ENCODE measurements at places on chromosomes 4 and X.

DNA sequence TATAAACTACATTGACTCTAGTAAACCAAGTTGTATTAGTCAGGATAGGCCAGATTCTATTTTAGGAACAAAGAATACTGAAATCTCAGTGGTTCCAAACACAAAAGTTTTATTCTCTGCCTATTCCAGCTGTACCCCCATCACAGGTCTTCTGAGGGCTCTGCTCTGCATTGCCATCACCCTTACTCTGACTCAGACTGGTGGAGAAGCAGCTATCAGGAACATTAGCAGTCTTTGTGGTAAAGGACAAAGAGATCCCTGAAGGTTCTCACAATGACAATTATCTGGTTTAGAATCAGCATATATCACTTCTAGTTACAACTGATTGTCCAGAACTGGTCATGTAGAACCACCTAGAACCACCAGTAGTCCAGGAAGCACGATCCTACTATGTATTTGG, 251.1 kb downstream of the GLUD2 start:
- DNase-seq: no peak

DNA sequence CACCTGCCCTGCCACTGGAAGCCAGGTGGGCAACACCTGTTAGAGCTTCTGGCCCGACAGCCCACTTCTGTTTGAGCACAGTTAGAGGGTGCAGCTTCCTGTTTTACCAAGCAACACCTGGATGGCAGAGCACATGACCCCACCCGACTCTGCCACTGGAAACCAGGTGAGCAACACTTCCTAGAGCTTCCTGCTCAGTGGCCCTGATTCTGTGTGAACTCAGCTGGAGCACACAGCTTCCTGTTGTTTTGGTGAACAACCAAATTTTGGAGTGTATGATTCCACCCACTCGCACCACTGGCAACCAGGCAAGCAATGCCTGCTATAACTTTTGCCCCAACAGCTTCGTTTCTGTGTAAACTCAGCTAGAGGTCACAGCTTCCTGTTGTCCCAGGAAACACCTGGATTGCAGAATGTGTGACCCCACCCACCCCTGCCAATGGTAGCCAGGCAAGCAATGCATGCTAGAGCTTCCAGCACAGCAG, 163.8 kb upstream of the KLF8 start:
- DNase-seq: no peak

DNA sequence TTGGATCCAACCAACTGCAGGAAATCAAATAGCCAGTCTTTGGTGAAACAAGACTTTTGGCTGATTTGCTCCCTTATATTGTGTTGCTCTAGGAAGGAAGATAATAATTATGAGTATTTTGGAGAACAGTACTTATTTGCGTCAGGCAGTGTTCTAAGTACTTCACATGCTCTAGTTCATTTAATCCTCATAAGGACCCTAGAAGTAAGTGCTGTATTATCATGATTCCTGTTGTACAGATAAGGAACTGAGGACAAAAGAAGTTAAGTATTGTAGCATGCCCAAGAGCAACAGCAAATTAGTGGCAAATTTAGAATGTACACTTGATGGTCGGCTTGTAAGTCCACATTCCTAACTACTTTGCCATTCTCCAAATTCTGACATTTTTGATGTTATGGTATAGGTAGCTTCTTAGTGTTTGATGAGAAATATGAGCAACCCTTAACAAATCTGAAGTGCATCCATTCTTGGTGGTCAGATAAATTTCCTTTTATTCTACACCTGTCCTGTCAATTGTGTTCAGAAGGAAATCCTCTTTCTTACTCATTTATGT, 72.0 kb downstream of the SPRY1 start:
- DNase-seq: no peak

GRCh38 chrX:52378870-52379269, 10.0 kb downstream of the XAGE2 start:
- no peak for DNase-seq

DNA sequence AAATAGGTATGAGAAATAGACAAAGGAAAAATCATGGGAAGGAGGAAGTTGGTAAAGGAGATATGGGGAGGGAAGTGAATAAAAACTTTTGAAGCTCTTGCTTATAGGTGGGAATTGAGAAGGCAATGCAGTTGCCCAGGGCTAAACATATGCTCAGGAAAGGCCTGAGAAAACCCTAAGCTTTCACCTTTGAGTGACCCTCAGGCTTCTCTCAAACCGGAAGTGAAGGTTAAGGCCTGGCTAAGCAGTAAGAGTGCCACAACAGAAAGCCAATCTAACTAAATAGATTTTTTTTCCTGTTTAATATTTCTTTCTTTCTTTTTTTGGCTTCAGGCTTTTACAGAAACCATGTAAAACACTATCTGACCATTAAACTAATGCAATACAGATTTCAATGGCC, 69.5 kb upstream of the GABRA3 start:
- no peak for DNase-seq

DNA sequence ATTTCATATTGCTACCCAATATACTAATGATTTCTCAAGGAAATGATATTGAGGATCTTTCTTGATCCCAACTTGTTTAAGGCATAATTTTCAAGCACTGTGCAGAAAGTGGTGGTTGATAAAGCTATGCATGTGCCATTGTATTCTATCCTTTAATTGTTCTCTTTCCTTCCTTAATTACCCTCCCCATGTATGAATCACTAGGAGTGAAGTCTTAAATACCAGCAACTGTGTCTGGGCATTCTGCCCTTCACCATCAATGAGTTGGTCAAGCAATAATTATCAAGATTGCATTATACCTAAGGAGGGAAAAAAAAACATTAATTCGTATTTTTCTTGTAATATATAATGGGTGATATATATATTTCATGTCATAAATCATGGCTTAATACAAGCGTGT, 111.8 kb upstream of the FRMPD4 start:
- no peak for DNase-seq

GRCh38 chr4:83208371-83209365, 75.9 kb downstream of the COQ2 start:
- no peak for DNase-seq

GRCh38 chr4:41538017-41538733, at the start of gene LIMCH1:
TSS of gene LIMCH1 (plus strand) at chr4:41538157. CDS start at chr4:41605996, 67,839 bp downstream.
- no peak for DNase-seq

- no peak for DNase-seq
These were observed 198.4 kb downstream of the MAML3 start for GRCh38 chr4:139955600-139955999.

- no peak for DNase-seq
These were observed 5.6 kb downstream of the PDGFRA start for GRCh38 chr4:54234497-54235205.

- DNase-seq: peak; percentile 20
These were observed 66.3 kb downstream of the SMC1A start for GRCh38 chrX:53356186-53356585.

DNA sequence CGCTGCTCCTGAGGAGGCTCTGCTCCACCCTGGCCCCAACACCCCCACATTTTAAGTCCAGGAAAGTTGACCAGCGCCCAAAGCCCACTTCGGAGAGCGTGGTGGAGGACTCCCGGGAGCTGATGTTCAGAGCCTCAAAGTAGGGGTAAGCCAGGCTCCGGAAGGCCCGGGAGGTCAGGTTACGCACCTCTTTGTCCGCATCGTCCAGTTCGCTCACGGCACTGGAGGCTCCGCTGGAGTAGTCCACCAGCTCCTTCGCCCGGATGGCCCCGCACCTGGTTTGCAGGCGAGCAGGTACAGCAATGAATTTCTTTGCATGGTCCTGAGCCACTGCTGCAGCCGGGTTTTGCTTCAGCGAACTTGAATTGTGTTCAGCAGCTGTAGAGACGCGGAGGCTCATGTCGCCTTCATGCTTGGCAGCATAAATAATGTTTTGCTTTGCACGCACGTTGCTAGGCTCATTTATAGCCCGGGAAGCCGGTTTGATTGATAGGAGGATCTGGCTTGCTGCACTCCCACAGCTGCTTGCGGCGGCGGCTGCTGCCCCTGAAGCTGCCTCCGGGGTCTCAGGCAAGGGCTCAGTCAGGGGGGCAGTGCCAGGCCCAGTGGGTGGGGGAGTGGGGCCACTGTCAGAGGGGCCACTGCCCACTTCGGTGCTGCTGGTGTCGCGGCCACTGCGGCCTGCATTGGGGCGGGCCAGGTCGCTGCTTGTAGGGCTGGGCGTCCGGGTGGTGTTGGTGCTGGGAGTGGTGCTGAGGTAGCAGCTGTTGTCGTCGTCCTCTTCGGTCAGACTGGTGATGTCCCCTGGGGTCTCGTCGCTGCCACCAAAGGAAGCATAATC, 4.8 kb downstream of the C4orf54 start:
- DNase-seq: no peak

DNA sequence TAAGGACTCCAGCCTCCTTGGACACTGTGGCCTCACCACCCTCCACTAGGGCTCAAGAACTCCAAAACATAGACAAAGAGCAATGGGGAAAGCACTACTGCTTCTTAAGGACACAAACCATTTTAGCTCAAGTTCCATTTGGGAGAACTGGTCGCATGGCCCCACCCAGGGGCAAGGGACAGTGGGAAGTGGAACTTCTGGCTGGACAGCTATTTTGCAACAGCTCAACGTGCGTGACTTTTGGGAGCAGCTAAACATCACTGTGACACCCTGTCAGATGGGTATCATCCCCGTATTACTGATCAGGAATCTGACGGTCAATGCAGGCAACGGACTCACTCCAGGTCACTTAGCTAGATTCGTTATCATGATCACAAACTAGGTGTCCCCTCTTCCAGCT, 9.0 kb upstream of the GLOD5 start:
- DNase-seq: no peak

DNA sequence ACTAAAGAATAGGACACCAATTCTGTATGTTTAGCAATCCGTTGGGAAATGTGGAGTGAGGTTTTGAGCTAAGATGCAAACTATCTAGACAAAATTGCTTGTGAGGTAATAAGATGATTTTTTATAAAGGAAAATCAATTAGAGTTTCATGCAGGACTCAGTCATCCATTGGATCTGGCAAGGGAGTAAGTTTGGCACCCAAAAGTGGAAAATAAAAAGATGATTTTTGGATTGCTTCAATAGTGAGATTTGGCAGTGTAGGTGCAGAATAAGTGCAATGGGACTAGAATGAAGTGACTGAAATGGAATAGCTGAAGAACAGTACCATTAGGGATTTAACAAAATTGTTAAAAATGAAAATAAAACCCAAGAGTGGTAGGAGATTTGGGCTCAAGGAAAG, 290.5 kb upstream of the EPHA5 start:
- no peak for DNase-seq

DNA sequence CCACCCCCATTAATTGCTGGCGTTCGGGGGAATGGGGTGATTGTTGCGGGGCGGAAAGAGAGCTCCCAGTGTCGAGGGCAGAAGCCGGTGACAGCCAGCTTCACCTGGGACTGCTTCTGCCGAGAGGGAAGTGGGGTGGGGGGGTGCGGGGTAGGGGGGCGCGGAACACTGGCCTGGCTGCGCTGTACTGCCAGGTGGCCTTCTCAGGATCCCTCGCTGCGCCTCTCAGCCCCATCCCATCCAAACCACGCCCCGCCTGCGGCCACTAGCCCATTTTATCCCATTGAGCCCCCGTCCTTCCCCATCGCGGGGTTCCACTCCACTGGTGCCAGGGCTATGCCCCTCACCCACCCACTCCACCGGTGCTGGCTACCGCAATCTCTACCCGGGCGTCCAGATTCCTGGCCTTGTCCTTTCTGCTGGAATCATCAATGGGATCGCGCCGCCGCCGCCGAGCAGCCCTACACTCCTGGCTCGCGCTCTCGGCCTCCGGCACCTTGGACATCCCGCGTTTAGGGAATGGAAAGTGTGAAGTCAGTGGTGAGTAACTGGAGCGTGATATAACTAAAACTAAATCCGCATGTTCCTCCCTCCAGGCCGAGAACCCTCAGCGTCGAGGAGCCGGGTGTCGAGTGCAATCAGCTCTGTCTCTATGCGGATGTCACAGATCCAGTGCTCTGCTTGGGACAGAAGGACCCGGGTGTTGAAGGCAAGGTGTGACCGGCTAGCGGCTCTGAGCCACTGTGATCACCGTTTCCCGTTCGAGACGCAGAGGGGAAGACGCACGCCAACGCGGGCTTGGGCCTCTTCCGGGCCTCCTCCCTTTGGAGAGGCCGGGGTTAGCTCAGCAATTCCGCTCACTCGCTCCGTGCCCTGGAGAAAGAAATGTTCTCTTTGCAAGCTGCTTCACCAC, 20.5 kb downstream of the NKX3-2 start:
- no peak for DNase-seq

DNA sequence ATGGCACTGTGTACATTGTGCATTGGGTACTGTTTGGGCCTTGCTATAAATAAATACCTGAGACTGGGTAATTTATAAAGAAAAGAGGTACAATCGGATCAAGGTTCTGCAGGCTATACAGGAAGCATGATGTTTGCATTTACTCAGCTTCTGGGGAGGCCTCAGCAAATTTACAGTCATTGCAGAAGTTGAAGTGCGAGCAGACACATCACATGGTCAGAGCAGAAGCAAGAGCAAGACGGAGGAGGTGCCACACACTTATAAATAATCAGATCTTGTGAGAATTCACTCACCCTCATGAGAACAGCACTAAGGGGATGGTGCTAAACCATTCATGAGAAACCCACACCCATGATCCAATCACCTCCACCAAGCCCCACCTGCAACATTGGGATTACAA, 505.0 kb downstream of the ARAP2 start:
- DNase-seq: no peak

DNA sequence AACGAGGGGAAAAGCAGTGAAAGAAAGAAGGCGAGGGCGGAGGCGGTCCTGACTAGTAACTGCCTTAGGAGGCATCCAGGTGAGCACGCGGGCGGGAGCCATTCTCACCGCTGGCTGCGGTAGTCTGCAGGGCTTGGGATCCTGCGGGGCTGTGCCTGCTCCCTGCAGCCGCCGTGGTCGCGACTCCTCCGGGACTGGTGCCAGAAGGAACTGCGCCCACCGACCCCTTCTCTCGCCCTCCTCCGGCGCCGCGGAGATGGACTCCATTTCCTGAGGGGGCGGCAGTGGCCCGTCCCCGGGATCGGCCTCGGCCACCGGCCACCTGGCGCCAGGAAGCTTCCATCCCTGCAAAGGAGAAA, 543 bp downstream of the NFXL1 start:
- peak; percentile 2 for DNase-seq

DNA sequence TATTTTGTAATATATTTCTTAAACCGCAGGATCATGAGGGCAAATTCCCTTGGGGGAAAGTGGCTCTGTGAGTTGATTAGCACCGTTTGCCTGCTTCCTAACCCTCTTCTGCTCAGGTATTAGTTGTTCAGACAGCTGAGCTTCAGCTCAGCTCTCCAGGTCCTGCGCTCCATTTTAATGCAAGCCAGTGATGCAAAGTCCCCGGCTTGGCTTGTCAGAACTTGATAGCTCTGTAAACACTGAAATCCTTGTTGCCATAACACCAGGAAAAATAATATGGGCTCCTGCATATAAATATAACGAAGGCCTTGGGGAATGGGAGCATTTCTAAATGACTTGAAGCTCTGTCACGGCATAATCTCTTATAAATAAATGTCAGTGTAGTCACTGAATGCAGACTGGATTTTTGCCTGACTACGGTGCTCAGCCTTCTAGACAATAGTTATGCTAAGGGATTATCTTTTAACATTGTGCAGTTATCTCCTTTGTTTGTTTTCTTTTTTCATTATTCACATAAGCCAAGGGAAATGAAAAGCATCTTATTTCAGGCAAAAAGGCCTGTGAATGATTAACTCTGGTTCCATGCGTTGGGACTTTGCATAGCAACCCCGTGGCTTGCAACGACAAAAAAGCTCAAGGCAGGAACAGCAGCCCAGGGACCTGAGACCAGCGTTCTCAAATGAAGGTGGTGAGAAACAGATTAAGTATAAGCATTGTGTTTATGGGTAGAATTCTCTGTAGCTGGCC, 253.2 kb downstream of the SPRY1 start:
- DNase-seq: no peak

Data from CD4-positive, alpha-beta T cell treated with Interferon alpha-2 for 1 hour (primary cell).